ENCODE measurements at places on chromosomes 4 and X. TPM values are rescaled to one million over a fixed set of nuclear protein-coding genes. Genes with fewer than 3 reads are reported as not detected.
A peak's percentile ranks its signal among the peaks of the same experiment; 100 is the strongest.

GRCh38 chrX:12563121-12563520 lies 228.1 kb upstream of the PRPS2 start:
- DNase-seq: no peak

GRCh38 chr4:184328022-184328736 lies 110.5 kb upstream of the ENPP6 start:
- no peak for DNase-seq

DNA sequence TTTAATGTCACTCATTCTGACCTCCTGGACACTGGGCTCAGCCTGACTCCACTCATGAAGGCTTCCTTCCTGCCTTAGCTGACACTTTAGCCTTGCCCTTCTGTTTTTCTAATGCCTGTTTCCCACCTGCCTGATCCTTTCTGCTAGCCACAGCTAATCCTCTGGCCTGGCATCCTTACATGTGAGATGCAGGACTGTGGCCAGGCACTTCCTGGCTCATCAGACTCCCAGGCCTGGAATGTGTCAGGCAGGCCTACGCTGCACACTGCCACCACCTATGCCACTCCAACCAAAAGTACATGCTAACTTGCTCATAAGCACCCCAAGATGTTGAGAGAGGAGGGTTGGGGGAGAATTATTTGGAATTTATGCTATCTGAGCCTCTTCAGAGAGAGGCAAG lies 138.8 kb upstream of the NALF2 start:
- DNase-seq: peak; percentile 49

Gene WFS1
- total RNA-seq: 81.7 TPM

DNA sequence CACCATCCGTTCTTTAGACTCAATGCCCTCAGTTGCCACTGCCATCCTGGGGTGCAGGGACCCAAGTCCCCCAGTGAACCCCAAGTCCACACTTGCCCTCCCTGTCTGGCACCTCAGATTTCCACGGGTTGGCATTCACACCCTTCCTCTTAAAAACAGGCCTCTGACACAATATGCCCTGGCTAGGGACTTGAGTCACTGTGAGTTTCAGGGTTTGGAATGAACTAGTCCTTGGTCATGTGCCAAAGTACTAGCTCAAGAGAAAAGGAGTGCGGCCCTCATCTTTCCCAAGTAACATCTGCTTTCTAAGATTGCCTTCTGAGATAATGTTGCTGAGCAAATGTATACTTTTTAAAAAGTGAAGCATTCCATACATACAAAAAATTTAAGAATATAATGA lies 134.0 kb downstream of the MID1 start:
- no peak for DNase-seq

GRCh38 chr4:22238742-22239141 lies 277.1 kb downstream of the ADGRA3 start:
- DNase-seq: no peak

Gene CENPI
- 0.51 TPM for total RNA-seq

- DNase-seq: no peak
These were observed 112.9 kb upstream of the PJA1 start for GRCh38 chrX:69278031-69278687.

DNA sequence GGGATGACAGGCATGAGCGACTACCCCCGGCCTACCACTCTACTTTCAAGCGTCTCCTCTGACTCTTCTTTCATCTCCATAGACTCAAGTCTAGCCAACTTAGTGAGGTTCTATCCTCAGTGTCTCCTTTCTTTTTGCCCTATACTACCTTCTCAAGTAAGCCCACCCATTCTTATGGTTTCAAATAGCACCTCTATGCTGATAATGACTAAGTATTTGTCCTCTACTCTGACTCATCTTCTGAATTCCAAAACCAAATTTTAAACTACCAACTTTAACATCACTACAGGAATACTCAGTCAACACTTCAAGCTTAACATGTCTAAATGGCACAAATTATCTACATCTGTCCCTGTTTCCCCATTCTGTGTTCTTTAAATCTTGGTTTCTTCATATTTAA lies 47.8 kb downstream of the ELF2 start:
- no peak for DNase-seq

Gene PDE5A
- total RNA-seq: 6.5 TPM

Gene LRRC66
- 0.32 TPM for total RNA-seq

Gene STBD1
- total RNA-seq: 27.2 TPM

- no peak for DNase-seq
These were observed 167.5 kb downstream of the CDS1 start for GRCh38 chr4:84750260-84750959.

DNA sequence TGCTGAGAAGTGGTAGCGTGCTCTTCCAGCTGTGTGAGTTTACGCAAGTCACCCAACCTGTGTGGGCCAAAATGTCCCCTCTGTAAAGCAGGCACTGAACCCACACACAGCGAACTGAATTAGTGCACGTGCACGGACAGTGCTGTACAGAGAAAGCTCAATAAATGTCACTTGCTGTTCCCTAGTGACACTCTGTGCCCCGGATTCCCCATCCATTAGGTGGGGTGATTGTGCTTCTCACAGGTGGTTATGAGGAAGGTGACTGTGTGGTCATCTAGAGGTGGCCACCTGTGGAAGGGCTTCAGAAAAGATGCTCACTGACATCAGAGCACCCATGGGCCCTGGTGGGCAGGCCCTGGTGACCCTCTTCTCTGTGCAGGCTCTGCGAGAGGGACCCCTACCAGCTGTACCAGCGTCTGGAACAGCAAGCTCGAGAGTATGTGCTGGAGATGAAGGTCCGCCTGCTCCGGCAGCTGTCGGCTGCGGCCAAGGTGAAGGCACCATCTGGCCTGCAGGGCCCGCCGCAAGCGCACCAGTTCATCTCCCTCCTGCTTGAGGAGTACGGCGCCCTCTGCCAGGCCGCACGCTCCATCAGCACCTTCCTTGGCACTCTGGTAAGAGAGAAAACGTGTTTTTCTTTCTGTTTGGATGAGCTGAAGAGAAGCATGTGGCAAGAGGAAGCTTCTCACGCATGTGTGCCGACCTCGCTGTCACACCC lies 94.3 kb downstream of the FAM193A start:
- no peak for DNase-seq

DNA sequence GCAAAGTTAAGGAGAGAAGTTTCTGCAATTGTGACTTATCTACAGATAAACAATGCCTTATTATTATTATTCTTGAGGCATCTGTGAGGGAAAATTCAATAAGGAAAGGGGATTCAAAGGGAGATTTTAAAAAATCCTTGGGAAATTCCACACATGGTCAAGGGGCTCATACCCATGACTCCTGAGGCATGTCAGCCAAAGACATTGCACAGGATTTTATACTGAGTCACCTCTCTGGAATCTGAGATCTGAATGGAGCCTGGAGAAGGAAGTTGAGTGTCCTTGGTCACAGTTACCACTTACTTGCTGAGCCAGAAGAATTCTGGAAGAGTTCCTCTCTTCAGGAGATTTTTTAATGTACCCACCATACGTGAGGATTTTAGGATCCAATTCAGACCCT lies 14.4 kb upstream of the CXCL8 start:
- no peak for DNase-seq

Gene PNMA6A
- total RNA-seq: 3.0 TPM

GRCh38 chr4:133145758-133146573 lies 3.1 kb upstream of the PCDH10 start:
- DNase-seq: no peak

Gene FRG1
- 31.7 TPM for total RNA-seq

Gene IGBP1
- total RNA-seq: 52.7 TPM

Gene INTS6L
- 2.4 TPM for total RNA-seq

GRCh38 chr4:186644737-186645261 lies 78.9 kb downstream of the FAT1 start:
- DNase-seq: peak; percentile 55

Gene CFAP299
- not detected for total RNA-seq

- DNase-seq: no peak
These were observed 122.1 kb upstream of the EOLA2 start for GRCh38 chrX:150060406-150060805.

DNA sequence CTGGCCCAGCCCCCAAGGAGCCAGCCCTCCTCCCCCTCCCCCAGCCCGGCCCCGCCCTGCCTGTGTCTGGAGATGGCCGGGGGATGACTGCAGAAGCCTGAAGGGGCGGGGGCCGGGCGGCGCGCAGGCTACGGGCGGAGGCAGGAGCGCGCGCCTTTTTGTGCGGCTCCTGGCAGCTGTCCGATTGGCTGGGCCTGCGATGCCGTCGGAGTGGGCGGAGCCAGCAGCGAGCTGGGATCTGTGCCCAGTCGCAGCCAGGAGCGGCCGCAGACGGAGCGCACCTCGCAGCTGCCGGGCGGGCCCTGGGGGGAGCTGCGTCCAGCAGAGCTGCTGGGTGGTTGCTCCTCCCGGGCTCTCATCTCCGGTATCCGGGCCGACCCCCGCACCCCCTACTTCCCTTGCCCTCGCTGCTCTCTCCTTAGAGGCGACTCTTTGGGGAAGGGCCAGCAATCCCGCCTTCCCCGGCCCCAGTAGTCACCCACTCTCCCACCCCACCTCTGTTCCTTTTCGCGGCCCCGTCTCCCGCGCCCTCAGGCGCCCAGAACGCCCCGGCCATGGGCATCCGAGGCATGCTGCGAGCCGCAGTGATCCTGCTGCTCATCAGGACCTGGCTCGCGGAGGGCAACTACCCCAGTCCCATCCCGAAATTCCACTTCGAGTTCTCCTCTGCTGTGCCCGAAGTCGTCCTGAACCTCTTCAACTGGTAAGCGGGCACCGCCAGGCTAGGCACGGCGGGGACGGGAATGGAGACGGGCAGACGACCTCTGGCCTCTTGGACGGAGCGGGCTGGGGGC lies at the start of gene GABRQ:
Gene GABRQ, plus strand, starts transcription at position 247 of the 794 bp plus-strand sequence. Its CDS starts 308 bp downstream, at position 555.
- DNase-seq: peak; percentile 43

DNA sequence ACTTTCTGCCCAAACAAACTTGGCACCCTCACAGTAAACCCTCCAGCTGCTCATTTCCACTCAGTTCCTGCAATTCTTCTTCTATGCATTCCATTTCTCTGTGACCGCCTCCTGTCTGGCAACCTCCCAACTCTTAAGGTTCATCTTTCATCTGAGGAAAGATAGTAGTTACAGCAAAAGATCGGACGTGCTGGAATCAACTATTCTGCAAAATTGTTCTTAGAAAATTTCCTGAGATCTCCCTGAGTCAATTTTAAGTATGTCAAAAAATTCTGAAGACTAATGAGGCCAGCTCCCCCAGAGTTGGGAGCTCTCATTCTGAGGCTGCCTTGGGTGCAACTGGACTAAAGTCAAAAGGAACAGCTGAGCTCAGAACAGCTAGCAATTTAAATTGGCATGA lies 1026.0 kb downstream of the ADGRL3 start:
- no peak for DNase-seq
